Neuronal stem cell (in vitro differentiated cells): ENCODE measurements at places on chromosomes 3 and 15.
A peak's percentile ranks its signal among the peaks of the same experiment; 100 is the strongest.

DNA sequence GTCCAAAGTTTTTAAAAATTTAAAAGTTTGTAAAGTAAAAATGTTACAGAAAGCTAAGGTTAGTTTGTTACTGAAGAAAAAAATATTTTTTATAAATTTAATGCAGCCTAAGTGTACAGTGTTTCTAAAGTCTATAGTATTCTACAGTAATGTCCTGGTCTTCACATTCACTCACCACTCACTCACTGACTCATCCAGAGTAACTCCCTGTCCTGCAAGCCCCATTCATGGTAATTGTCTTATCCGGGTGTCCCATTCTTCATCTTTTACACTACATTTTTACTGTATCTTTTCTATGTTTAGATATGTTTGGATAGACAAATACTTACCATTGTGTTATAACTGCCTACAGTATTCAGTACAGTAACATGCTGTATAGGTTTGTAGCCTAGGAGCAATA is 36.7 kb upstream of the ATP10A start:
- DNase-seq, result no peak

DNA sequence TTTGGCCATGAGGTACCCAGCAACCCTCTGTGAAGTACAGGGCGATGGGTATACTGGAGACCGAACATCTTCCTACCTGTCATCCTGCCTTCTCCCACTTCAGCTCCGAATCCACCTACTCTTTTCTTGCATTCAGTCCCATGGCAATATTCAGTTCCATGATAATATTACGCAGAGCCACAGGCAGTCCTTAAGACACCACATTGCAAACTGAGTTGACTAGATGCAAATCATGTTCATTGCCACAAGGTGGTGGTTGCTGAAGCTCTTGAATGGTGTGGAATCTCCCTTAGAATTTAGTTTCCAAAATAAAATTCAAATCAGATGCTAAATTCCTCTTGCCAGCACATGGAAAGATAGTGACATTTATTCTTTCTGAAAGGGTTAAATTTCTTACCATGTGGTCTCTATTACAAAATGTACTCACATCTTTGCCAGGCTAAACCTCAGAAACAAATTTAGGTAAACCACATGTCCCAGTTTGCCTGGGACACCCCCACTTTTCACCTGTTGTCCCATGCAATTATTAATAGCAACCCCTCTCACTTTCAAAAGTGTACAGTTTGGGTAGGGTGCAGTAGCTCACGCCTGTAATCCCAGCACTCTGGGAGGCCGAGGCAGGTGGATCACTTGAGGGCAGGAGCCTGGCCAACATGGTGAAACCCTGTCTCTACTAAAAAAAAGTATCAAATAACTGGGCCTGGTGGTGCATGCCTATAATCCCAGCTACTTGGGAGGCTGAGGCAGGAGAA is 1.7 kb upstream of the NME9 start:
- DNase-seq, result no peak

DNA sequence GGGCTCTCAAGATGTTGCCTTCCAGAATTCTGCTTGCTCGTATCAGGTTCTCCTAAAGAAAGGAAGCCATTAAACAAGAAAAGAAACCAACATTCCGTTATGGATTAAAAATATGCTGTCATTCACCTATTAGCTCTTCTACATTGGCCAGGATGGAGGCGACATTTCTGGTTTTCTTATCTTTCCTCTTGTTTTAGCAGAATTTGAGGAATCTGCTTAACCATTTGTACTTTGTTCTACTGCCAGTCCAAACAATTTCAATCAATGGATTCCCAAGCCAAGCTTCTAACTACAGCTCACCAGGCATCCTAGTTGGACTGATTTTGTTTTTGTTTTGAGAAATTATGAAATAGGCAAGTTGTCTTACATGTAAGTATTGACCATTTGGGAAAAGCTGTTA is 164.6 kb upstream of the TSC22D2 start:
- no peak for DNase-seq

DNA sequence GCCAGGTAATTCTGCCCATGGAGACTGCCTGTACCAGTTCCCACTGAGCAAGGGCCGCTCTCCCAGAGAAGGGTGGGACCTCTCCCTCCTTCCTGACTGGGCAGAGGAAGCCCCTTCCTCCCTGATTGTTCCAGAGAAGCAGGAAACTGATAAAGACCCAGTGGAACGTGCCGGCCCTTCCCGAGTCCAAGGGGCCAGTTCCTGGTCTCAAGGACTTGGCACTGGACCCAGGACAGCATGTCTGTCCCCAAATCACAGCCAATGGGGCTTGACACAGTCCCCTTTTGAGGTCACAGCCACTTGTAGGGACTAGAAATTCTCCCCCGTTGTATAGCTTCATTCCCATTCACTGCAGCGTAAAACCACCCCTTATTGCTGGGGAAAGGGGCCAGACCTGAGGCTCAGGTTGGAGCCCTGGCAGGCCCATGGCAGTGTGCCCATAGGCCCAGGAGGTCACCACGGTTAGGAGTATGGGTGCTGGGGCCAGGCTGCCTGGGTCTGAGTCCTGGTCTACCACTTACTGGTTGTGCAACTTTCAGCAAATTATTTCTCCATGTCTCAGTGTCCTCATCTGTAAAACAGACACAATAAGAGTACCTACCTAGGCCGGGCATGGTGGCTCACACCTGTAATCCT is 18.1 kb downstream of the CSRNP1 start:
- DNase-seq, result no peak

GRCh38 chr3:183261151-183261724 is 8.2 kb downstream of the B3GNT5 start:
- DNase-seq, result no peak

- no peak for DNase-seq
Measured at GRCh38 chr3:46162975-46163555, 45.0 kb downstream of the CCR1 start.

GRCh38 chr15:57541805-57542504 is 49.7 kb upstream of the MYZAP start:
- peak; percentile 57 for DNase-seq

- peak; percentile 27 for DNase-seq
Measured at GRCh38 chr3:71784201-71784913, 591 bp downstream of the PROK2 start.

DNA sequence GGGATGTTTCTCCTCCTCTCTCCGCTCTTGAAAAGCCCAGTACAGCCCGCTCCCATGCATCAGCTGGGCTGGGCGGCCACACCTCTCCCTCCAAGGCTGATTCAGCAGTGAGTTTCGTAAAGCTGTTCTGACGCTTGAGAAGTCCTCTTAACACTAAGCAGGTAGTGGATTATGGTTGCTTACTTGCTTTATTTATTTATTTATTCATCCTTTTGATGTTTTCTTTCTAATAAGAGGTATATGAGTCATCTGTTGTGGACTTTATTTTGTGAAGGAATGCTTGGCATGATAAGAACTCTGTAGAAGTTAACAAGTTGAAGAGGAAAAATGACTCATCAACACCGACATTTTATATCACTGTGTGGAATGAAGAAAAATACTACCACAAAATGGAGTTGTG is 285.0 kb downstream of the SQOR start:
- no peak for DNase-seq

GRCh38 chr3:100151024-100151707 is 36.9 kb upstream of the FILIP1L start:
- DNase-seq, result no peak

DNA sequence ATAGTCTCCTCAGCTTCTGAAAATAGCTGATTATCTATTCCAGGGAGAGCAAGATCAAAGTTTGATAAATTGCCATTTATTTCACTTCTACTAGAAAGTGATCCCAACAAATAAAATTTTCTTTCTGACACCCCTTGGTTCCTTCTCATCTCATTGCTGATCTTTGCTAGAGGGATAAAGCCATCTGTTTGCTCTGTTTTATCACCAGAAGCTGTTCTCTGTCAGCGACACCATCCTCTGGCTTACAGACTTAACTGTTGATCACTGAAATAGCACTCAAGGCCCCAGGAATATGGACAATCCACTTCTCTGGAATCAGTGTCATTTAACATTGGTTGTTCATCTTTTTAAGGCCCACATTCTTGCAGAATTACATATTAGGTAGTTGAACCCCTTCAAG is 219.0 kb downstream of the LSAMP start:
- no peak for DNase-seq

GRCh38 chr3:37715358-37715757 is 146.3 kb upstream of the CTDSPL start:
- no peak for DNase-seq

- no peak for DNase-seq
Measured at GRCh38 chr3:170137986-170138385, 43.5 kb downstream of the PHC3 start.

- no peak for DNase-seq
Measured at GRCh38 chr15:43046484-43046883, 59.4 kb downstream of the UBR1 start.

DNA sequence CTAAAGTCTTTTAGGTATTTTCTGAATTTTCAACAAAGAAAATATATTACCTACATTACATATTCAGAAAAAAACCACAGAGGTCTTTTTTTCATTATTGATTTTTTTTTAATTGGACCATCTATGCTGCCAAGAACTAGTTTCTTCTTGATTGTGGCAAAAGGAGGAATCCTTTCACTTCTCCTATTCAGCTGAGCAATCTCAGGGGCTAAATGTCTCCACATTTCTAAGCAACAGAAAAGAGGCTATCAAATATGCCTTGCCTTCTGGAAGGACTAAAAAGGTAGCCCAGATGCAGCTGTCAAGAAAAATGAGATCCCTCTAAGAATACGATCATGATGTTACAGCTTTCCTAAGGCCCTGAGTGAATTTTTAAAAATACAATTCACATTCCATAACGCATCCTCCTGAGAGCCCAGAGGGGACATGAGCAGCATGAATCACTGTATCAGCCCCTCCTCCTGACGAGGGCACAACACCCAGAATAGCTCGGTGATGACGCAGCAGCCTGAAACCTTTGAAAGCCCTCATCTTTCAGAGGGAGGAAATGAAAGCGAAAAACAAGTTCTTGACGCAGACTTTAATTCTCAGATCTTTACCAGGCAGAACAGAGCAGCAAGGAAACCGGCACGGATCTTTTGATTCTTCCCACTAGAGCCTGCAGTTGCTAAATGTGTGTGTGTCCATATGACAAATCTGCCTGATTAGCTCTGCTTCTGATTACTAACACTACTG is 24.6 kb downstream of the RUBCN start:
- peak; percentile 27 for DNase-seq

GRCh38 chr15:101100118-101100517 is 151.7 kb downstream of the CHSY1 start:
- DNase-seq, result no peak

DNA sequence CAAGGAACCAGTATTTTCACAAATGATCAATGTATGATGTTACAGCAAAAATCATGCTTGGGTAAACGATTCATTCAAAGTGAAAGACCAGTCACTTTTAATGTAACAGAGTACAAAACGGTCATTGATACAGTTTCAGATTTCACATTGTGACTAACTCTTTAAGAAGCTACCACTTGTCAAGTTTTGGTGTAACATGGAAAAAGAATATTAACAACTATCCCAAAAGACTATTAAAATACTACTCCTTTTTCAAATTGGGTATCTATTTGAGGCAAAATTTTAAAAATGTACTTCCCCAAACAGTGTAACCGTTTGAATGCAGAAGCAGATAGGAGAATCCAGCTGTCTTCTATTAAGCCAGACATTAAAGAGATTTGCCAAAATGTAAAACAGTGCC is 31.7 kb downstream of the AKAP13 start:
- DNase-seq, result no peak

DNA sequence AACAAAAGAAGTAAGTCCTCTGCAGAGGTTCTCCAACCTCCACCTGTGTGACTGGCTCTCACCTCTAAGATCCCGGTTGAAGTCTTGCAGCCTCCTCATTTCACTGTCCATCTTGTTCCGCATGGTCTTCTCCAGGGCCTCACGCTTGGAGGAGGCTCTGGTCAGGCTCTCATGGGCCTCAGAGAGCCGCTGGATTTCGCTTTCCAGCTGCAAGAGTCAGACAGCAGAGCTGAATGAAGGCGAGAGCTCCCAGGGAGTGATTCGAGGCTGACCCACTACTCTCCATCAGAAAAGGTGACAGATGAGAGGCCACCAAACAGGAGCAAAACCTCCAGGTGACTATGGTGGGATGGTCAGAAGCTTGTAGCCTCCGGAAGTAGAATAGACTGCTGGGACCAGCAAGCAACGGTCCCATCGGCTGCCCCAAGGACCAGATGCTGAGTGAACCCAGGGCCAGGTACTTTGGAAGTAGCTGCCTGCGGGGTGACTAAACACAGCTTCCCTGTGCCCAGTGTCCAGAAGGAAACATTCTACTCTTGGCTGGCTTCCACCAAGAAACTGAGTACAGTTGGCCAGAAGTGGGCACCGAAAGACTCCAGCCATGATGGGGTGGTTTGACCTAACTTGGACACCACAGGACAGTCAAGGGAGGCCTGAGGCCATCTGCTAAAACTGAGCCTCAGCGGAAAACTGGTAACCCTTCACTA is 7.9 kb downstream of the AMOTL2 start:
- DNase-seq, result no peak

- DNase-seq, result no peak
Measured at GRCh38 chr3:69747511-69748258, 8.4 kb downstream of the MITF start.

- no peak for DNase-seq
Measured at GRCh38 chr3:176919836-176920765, 277.2 kb downstream of the TBL1XR1 start.

DNA sequence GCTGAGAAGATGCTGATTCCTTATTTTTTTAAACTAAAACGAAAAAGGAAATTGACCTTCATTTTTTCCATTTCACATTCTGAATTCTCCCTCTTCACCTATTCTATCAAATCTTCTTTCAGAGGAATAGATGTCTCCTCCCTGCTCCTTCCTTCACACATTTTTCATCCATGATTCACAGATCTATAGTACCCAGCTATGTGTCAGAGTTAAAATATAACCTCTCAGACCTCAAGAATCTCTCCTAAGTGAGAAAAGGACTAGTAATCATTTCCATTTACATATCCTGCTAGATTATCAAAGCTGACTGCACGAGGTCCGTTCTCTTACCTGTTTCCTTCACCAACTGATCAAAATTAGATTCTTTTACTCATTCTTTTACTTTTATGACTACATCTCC is 1297.6 kb upstream of the ALCAM start:
- no peak for DNase-seq

DNA sequence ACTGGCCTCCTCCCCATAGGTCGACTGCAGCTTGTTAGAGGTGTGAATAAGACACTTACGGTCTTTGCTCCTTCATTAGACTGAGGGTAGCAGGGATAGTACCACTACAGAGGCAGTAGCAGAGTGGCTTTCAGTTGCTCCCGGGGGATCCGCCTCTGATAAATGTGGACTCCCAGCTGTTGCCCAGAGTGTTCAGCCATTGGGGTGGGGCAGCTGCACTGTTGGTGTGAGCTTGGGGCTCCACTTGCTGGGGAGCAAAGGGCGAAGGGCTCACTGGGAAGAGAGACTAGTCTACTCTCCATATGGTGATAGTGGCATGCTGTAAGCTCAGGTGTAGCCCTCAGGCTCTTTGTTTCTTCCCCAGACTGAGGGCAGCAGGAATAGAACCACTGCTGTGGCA is 239.1 kb downstream of the LRRN1 start:
- no peak for DNase-seq

GRCh38 chr3:119862616-119863015 is 80.7 kb downstream of the NR1I2 start:
- DNase-seq, result no peak

DNA sequence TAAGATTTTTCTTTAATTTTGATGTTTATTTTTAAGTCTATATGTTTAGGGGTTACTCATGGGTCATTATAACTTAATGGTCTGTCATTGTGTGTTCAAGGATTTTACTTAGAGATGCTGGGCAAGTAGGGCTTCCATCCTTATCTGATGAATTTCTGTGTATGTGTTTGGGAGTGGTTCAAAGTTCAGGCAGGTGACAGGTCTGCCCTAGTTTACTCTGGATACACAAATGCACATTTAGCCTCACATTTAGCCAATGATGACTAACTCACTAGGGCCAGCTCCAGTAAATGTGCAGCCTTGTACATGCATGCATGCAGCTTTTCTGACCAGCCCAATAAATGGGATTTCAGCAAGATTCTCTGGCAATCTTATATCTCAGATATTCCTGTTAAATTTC is 554.1 kb downstream of the SI start:
- DNase-seq, result no peak
